Stimulated activated CD4-positive, alpha-beta T cell treated with anti-CD3 and anti-CD28 coated beads, Interleukin-12 subunit alpha, Interleukin-12 subunit beta, amount 100 ng/mL, for 24 hours (primary cell): ENCODE measurements at places on chromosomes 2 and 18.

DNA sequence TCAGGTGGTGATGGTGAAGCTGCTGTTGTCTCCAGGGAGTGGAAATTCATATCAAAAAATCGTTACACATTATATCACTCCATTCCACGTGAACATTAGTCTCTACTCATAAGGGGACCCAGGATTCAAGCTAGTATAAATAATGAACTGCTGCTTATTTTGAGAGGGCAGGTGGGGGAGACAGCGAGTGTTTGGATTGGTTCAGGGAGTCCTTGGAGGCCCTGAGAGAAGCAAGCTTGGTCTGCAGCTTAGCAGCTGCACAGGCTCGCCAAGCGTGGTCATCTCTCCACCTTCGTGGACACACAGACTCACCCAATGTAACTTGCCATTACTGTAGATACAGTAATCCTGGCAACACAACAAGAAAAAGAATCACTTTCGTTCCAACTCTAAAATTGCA, 177.6 kb downstream of the ZNF521 start:
- no peak for DNase-seq

- DNase-seq, result no peak
Measured at GRCh38 chr2:30527411-30527810, 80.4 kb downstream of the LCLAT1 start.

- DNase-seq, result no peak
Measured at GRCh38 chr2:205747829-205748386, 65.6 kb downstream of the NRP2 start.

DNA sequence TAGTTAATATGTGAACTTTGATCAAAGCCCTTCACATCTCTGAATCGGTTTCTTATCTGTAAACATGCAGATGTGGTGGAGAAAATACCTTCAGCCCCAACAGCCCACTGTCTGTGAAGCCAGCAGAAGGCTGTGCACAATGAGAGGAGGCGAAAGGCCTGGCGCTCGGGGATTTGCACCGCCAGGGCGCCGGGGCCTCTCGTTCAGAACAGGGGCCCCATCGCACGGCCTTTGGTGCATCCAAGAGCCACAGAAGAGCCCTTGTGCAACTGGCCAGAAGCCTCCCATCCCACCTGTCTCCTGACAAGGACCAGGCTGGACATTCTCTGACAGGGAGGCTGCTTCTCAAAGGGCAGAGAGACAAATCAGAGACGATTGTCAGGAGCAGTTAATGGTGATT, 407.2 kb upstream of the MYT1L start:
- no peak for DNase-seq

- no peak for DNase-seq
Measured at GRCh38 chr18:72122103-72122502, 422.0 kb downstream of the CBLN2 start.

- no peak for DNase-seq
Measured at GRCh38 chr2:209663656-209664055, 108.0 kb upstream of the UNC80 start.

DNA sequence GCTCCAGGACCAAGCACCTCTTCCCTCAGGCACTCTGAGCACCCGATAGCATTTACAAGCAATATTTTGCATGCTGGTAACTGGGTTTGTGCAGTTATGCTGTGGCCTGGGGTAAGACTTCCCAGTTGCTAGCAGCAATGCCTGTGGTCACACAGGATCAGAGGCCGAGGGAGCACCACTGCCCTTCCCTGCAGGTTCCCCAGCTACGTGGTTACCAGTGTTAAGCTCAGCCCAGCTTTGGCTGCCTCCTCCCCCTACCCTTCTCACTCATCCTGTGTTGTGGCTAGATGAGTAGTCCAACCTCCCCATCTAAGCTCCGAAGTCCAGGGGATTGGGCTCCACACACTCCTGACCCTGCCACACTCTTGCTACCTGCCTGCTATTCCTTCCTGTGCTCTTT, 141.1 kb downstream of the CELF4 start:
- no peak for DNase-seq

- no peak for DNase-seq
Measured at GRCh38 chr2:45669032-45669486, 17.6 kb downstream of the PRKCE start.

- no peak for DNase-seq
Measured at GRCh38 chr2:147636238-147636882, 208.5 kb upstream of the ACVR2A start.

GRCh38 chr2:121076885-121077549, 208.0 kb downstream of the TFCP2L1 start:
- DNase-seq, result peak; percentile 69

GRCh38 chr2:100610381-100610831, 47.6 kb downstream of the PDCL3 start:
- peak; percentile 54 for DNase-seq

DNA sequence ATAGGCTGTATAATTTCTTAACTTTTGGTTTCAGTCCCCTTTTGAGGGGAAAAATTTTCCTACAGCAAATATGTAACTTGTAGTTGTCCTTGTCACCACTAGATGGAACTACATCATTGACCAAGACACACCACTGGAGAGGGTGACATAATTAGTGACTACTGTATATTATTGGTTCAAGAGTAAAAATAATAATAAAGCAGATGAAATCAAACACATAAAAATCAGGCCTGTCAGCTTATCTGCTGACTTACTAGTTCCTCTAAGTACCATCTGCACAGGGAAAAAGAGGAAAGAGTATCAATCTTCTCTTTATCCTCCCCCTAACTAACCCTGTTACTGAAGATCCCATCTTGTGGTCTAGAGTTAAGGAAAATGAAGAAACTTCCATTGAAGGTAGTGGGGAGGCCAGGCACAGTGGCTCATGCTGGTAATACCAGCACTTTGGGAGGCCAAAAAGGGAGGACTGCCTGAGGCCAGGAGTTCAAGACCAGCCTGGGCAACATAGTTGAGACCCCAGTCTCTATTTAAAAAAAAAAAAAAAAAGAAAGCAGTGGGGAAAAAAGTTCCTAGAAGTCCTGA, 29.6 kb upstream of the ENOSF1 start:
- no peak for DNase-seq

- no peak for DNase-seq
Measured at GRCh38 chr2:229344151-229344551, 73.1 kb upstream of the PID1 start.

DNA sequence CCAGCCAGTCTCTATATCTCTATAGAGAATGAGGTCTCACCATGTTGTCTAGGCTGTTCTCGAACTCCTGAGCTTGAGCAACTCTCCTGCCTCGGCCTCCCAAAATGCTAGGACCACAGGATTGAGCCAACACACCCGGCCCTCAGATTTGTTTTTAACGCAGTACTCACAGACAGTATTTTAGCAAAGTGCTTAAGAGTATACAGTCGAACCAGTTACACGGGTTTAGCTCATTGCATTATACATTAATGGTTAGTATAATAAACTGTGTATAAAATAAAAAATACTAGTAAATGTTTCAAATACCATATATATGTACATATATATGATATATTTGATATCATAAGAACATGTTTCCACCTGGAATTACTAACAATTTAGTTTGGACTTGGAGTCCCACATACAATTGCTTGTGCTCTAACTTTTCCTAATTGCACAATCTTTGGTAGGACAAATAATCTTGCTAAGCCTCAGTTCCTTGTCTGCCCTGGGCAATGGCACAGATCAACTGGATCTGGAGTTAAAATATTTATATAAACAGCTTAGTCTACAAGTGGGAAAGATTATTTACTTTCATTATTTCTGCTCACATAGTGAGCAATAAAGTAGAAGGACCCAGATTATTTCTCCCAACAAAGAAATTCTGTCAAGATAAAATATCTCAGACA, 508.9 kb upstream of the LRATD1 start:
- no peak for DNase-seq

GRCh38 chr2:178891959-178892485, 84.8 kb upstream of the TTN start:
- DNase-seq, result no peak

DNA sequence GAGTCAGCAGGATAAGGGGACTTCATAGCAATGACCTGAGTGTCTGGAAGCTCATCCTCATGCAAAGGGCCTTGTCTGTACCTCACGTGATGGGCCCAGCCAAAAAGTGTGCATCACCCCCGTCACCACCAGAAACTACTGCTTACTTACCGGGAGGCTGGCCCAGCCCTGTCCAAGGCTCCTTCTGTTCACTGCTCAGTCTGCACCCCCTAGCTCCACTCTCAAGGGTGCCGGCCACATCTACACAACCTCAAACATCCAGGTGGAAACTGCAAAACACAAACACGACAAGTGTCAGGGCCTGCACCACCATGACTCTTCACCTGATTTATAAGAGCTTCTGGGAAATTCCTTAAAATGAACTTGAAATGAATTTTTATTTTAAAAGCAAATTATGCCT, 55.1 kb downstream of the ADD2 start:
- no peak for DNase-seq

DNA sequence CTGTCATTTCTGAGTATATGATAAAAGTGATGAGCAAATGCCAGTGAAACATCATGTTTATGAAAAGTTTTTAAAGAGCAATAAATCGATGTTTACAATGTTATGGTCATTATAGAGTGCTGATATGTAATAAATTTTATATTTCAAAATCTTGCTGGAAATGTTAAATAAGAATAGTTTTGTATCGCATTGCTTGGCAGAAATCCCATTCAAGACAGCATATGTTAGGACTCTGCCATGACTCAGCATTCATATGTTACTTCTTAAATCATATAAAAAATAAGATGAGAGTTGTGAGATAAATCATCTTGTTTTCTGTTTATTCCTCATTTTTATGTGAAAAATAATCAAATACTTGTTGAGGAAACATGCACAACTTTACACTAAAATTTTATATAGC, 949.9 kb upstream of the NRXN1 start:
- no peak for DNase-seq

DNA sequence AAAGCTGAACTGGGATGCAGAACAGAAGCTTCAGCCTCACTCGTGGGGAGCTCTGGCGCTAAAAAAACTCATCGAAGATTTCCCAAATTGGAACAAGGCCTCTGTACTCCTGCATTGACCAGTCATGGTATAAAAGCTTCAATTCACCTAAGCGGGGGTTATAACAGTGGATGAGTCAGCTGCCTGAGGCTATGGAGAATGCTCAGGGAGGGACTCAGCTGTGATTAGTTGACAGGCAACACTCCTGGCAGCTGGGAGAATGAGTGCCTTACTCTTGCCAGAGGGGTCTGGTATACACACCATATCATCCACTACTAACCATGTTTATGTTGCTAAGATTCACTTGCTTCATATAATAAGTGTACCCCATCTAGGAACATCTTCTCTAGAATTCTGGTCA, 350.6 kb upstream of the VRK2 start:
- no peak for DNase-seq

DNA sequence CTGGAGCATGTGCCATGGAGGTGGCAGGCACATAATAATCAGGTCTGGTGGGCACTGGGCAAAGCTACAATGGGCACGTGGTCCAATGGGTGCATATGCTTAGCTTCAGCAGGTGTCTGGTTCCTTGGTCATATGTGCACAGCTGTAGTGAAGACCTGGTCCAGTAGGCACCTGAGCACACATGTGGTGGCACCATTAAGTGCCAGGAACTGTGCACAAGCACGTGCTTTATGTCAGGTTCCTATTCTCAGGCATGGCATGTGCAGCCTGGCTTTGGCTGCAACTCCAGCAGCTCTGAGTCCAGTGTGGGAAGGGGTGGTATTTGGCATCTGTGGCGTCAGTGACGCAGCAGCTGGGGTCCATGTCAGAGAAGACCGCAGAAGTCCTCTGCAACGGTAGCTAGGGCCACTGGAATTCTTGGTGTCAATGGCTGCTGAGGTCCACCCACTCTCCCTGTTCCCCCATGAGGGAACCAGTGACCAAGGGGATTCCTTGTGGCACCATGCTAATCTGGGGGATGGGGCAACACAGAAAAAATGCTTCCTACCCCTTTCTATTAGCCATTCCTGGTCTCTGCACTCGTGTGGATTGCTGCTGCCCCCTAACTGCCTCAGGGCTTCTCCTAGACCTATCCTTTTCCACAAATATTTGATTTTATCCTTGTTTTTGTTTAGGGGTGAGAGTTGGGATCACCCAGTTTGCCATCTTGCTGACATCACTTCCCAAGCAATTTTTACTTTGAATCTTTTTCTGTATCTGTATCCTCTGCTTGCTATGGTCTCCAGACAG, 262.9 kb upstream of the MAP2 start:
- DNase-seq, result no peak

DNA sequence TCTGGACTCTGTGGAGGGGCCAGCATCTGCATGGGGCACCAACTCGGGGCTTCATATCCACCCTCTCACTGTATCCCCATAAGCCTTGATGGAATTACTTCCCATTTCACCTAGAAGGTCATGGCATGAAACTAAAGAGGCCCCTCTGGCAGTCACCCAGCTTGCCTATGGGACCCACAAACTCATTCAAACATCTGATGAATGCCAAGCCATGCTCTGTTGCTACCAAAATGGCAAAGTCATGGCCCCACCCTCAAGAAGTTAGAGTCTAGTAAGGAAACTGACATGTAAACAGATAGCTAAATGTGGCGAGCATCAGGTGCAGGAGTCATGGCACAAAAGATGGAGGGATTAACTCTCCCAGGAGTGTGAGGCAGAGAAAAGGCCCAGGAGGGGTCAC, 14.5 kb downstream of the CYB5A start:
- no peak for DNase-seq

DNA sequence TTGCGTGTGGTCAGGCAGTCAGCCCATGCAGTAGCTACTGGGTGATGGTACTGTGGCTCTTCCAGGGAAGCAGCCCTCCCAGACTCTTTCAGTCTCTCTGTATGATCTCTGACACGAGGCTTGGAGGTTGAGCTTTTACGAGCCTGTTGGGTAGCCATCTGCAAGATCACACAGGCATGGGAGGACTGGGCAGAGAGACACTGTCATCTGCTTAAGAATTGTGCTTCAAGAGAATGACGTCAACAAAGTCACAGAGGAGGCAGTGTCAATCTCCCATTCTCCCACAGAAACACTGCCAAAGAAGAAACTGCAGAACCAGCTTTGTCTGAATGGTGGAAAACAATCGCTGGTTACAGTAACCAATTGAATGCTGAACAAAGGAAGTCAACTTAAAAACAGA, 78.4 kb upstream of the MC2R start:
- DNase-seq, result no peak

DNA sequence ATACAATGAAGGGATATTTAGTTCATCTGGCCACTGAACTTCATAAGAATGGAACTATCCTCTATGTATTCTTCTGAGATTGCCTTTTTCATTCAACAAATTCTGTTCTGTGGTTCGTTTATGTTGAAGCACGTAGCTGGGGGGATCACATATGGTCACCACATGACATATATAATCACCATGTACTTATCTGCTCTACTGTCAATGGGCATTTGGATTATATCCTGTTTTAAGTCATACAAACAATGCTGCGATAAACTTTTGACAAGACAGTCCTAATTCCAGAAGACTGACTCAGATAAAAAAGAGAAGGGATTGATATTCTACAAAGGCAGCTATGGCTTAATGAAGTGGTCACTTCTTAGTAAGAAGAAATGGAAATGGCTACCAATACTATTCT, 116.0 kb upstream of the CCDC195 start:
- DNase-seq, result no peak

- no peak for DNase-seq
Measured at GRCh38 chr2:197838036-197838435, 33.6 kb downstream of the PLCL1 start.

- no peak for DNase-seq
Measured at GRCh38 chr2:72289283-72289682, 141.6 kb upstream of the CYP26B1 start.
